Suprapubic skin (tissue), 4 donors: ENCODE measurements at places on chromosomes 1 and 21. TPM values are rescaled to one million over a fixed set of nuclear protein-coding genes. Genes with fewer than 3 reads are reported as not detected.

ABCB10 gene
- total RNA-seq, result 15.2 TPM

C1orf56 gene
- 4.4 TPM for total RNA-seq

TNFRSF25 gene
- 67.4 TPM for total RNA-seq

SHISAL2A gene
- total RNA-seq, result not detected

HES3 gene
- not detected for total RNA-seq

FMOD gene
- 13.3 TPM for total RNA-seq

ZMYND12 gene
- total RNA-seq, result 0.52 TPM

RNF186 gene
- not detected for total RNA-seq

EPHA2 gene
- 105 TPM for total RNA-seq

RBP7 gene
- total RNA-seq, result 34.0 TPM

IKBKE gene
- total RNA-seq, result 15.8 TPM

PAQR6 gene
- 4.5 TPM for total RNA-seq

SLC30A10 gene
- 0.30 TPM for total RNA-seq

CELA3B gene
- total RNA-seq, result not detected

BRDT gene
- total RNA-seq, result not detected

AADACL4 gene
- total RNA-seq, result not detected

SLAMF9 gene
- not detected for total RNA-seq

ATP1A4 gene
- total RNA-seq, result not detected

KRTAP7-1 gene
- total RNA-seq, result not detected

PGLYRP4 gene
- total RNA-seq, result 25.0 TPM

KLHDC7A gene
- total RNA-seq, result 0.31 TPM

HRNR gene
- total RNA-seq, result not detected

MFAP2 gene
- total RNA-seq, result 8.3 TPM

DNALI1 gene
- 0.98 TPM for total RNA-seq

LCE1D gene
- total RNA-seq, result 203 TPM

TBX15 gene
- 10.8 TPM for total RNA-seq

OR2L5 gene
- total RNA-seq, result not detected

KCTD3 gene
- 25.6 TPM for total RNA-seq

CHODL gene
- total RNA-seq, result 2.1 TPM

CYYR1 gene
- 9.3 TPM for total RNA-seq

SPRR1B gene
- total RNA-seq, result 232 TPM

LCE3E gene
- 19.0 TPM for total RNA-seq

OXCT2 gene
- total RNA-seq, result 0.64 TPM

EXO1 gene
- 0.98 TPM for total RNA-seq

S100A2 gene
- 519 TPM for total RNA-seq

S100A3 gene
- 342 TPM for total RNA-seq

ZNF684 gene
- 1.7 TPM for total RNA-seq

RIMS3 gene
- total RNA-seq, result 8.2 TPM

PROX1 gene
- 1.1 TPM for total RNA-seq

MYOG gene
- total RNA-seq, result not detected

FBXO28 gene
- total RNA-seq, result 40.2 TPM
